ENCODE measurements at places on chromosomes 5 and 9.

DNA sequence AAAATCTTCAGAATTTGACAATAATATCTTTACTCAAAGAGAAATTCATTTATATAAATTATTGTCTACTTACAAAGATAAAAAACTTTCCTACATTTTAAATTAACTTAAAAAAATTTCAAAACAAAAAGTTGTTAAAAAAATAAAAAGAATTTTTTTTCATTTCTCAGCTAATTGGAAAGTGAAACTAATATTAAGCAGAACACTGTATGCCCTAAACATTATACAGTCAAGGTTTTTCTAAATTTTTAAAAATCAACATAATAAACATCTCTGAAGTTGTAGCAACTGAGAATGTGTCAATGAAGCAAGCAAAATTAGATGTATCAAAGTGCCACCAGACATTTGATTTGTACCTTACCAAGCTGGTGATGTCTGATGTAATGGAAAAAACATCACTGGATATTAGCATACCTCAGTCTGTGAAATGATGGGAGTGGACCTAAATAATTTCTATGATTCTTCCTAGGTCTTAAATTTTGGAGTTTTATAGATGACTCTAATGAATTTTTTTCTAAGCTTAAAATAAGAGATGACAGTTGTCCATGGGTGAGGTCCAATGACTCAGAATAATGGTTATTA lies 290.1 kb downstream of the ADAMTS6 start:
- no peak for DNase-seq

GRCh38 chr9:13033959-13034693 lies 245.4 kb downstream of the MPDZ start:
- DNase-seq: peak; percentile 19

DNA sequence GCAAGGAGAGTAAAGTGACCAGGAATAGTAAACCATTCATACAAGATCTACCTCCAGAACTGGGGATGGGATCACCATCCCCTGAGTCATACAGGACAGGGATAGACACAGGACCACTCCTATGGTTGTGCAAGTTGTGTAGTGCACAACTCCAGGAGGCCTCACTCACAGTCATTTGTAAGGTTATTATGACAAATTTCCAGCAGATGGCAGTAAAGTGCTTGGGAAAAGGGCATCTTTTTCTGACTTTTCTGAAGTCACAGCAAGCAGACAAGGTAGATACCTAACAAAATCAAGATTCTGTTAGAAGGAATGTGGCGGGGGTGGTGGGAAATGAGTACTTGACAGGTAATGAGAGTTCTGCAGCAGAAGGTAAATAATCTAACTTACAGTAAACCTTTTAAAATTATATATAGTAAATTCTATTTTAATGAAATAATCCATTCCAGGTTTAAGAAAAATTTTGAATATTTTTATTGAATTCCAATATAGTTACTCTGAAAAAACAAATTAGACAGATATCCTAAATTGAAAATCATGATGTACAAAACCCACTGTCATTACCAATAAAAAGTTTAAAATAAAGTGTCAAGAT lies 16.7 kb upstream of the KIF27 start:
- DNase-seq: peak; percentile 53

- peak; percentile 65 for DNase-seq
Observed at GRCh38 chr5:159341906-159342310, 11.6 kb upstream of the IL12B start.

- DNase-seq: peak; percentile 71
Observed at GRCh38 chr5:141412854-141413539, at the start of gene PCDHGA10. Gene PCDHGA10, plus strand, starts transcription at chr5:141412987. Its CDS starts 189 bp downstream, at chr5:141413176.

- peak; percentile 93 for DNase-seq
Observed at GRCh38 chr9:129258124-129258822, 80.2 kb upstream of the IER5L start.

GRCh38 chr9:124290743-124291554 lies 33.2 kb downstream of the NEK6 start:
- DNase-seq: no peak
